ENCODE measurements at places on chromosomes 1 and 21.

DNA sequence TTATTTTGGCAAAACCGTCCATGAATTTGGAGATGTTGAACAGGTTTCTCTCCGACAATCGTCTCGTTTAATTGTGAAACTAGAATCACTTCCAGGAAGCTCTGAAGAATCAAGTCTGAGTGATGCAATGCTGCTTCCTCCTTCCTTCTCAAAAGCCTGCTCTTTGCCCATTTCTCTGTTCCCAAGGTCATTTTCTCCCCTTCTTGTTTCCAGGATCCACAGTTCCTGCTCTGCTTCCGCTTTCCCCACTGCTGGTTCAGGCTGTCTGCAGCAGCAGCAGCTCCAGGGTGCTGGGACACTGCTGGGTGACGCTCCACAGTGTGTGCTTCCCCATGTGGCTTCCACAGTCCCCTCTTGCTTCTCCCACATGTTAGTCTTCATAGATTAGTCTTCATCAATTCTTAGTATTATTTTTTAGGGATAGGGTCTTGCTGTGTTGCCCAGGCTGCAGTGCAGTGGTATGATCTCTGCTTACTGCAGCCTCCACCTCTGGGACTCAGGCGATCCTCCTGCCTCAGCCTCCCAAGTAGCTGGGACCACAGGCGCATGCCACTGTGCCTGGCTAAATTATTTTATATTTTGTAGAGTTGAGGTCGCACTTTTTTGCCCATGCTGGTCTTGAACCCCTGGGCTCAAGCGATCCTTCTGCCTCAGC is 156.2 kb downstream of the DYRK1A start:
- no peak for DNase-seq

- no peak for DNase-seq
These were observed 261.0 kb downstream of the ASTN1 start for GRCh38 chr1:176903474-176903873.

- no peak for DNase-seq
These were observed 90.7 kb upstream of the GCLM start for GRCh38 chr1:93999840-94000415.

DNA sequence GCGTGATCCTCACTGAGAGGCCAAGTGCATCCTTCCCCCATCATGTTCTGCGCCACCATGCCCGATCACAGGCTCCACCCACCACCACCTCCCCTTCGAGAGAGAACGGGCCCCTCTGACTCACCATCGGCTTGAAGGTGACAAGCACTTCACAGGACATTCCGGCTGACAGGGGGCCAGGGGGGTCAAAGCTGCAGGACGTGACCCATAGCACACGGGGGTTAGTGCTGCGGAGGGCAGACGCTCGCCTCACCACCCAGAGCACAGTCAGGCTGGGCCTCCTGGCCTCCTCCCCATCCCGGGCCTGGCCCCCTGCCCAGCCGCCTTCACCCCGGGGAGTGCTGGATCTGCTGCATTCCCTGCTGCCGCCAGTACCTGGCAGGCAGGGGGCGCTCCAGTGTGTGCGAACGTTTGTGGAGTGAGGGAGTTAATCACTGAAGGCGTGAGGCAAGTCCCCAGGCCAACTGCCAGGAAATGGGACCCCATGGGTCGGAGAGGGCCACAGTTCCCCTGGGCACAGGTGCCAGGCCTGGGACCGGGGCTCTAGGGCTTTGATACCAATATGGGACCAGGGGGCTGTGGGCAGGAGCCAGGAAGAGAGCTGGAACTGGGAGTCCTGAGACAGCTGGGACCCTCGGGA is 40.9 kb upstream of the TMEM52 start:
- peak; percentile 55 for DNase-seq

- peak; percentile 96 for DNase-seq
These were observed 58.0 kb downstream of the ACP6 start for GRCh38 chr1:147612366-147612765.

All from NCI-H2029 (cell line).